NCI-H524 treated with DMSO at 0.1 percent for 48 hours (cell line): ENCODE measurements at places on chromosomes 5 and 9.

DNA sequence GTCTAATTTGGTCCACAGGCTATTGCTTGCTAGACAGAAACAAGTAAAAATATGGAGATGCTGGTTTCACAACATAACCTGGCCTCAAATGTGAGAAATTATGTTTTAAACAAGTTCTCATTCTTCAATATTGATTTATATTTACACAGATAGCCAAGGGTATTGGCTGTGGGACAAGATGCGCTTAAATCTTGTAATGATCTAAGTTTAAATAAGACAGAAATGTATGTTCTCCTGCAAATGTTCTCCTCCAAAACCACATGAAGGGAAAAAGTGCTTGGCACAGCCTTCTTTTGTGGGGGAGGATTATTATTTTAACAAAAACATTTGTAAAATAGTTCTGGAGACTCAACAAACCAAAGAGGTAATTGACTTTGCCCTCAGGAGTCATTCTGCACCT lies 356.0 kb downstream of the DMAC1 start:
- no peak for DNase-seq

DNA sequence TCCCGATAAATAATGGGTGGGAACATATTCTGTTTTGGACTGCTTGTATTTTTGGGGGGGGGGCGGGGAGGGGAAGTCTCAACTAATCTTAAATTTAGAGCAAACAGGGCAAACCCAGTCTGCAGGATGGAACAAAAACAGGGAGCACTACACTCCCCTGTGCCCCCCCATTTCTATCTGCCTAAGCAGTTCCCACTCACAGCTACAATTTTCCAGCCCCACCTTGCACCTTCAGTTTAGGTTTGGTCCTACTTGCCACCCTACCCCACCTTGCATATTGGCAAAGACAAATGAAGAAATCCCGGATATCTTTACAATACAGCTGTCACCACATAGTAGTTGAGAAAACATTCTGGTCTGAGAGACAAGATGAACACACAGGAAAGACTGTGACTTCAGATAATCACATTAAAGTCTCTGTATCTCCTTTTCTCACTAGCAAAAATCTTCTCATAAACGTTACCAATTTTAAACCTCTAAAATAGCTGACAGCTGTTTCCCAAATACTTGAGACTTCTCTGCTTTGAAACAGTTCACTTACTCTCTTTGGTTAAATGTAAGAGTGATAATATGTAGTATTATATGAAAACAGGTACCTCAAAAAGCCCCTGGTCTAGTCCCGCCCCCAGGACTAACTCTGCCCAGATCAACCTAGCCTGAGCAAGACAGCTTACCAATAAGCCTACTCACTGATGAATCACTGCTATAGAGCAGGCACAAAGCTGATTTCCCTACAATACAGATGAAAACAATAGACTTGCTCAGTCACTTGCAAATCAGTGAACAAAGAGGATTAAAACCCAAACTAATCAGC lies 5.2 kb upstream of the RAPGEF6 start:
- no peak for DNase-seq

- no peak for DNase-seq
Measured at GRCh38 chr9:111754800-111755199, 39.9 kb downstream of the SHOC1 start.

GRCh38 chr5:31116466-31117031 lies 76.9 kb upstream of the CDH6 start:
- DNase-seq, result no peak

DNA sequence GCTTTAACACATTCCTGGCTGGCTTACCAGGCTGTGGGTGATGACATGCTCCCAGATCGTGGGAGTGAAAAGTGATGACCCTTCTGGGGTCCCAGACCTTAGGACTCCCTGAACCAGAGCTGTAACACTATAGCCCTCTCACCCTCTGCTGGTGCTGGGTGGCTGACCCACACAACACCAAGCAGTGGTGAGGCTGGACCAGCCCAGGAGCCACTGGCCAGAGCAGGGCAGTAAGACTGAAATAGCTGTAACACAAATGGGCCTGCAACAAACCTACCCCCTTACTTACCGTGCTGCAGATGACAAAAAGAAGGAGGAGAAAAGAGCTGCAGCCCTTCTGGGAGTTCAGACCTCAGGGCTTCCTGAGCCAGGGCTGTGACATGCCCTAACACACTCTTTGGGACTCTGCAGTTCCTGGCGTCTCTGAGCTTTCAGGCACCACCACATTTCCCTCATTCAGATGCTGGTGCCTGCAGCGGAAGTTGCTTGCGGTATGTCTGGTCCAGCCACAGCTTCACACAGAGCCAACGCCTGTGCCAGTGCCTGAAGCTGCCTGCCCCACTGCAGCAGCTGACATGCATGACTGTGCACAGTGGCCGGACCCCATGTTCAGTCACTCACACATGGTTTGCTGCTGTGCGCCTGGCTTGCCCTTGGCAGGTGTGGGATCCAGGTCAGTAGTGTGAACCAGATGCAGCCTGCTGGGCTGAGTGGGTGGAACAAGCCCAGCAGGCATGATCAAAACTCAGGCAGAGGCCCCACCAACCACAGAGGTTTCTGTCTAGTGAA lies 1247.4 kb downstream of the EFNA5 start:
- no peak for DNase-seq

- DNase-seq, result no peak
Measured at GRCh38 chr5:54561651-54562050, 44.1 kb downstream of the SNX18 start.

DNA sequence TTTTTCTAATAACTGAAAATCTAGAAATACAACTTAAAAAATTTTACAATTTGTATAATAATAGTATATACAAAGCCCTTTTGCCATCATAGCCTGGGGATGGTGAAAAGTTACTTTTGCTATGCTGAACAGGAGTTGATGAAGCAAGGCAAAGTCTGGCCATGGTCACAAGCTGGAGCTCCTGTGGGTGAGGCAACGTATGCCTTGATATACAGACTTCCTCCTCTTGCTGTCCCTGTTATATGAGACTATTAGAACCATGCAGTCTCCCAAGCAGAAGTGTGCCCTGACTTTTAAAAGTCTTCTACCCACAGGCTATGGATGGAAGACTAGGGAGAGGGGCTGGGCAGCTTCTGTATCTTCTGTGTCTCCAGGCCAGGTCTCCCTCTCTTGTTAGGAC lies 15.7 kb downstream of the FAM151B start:
- no peak for DNase-seq

DNA sequence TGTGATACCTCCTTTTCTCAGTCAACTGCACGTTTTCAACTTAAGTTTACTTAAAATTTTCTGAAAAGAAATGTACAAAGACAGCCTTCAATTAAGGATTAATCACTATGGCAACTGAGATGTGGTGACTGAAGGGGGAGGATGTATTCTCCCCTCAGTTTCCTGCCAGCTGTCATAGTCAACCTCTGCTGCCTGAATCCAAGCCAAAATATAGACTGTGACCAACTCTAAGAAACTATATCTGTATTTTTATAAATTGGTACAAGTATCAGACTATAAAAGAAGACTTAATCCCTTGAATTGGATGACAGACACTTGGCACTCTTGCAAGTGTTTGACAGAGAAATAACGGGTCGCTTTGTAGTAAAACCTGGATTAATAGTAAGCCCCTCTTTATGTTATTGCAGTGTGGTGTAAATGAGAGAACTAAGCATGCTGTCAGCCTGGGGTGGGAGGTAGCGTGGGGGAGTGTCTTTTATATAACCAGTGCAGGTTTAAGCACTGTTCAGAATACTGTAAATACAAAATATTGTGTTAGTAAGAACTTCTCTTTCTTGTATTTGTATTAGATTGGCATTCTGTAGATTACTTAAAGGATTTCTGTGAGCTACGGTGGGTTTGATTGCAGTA lies 106.4 kb downstream of the ERCC6L2 start:
- DNase-seq, result peak; percentile 93

- no peak for DNase-seq
Measured at GRCh38 chr9:38707885-38708637, 11.9 kb downstream of the FAM240B start.

GRCh38 chr9:35073279-35073612 lies 821 bp upstream of the VCP start:
- DNase-seq, result no peak

- no peak for DNase-seq
Measured at GRCh38 chr5:79793722-79794121, 104.1 kb downstream of the CMYA5 start.

GRCh38 chr5:134477462-134478245 lies 47.8 kb upstream of the JADE2 start:
- no peak for DNase-seq

- no peak for DNase-seq
Measured at GRCh38 chr9:98577446-98577845, 131.3 kb downstream of the GABBR2 start.

- no peak for DNase-seq
Measured at GRCh38 chr9:29866556-29866955, 2293.3 kb upstream of the C9orf72 start.

DNA sequence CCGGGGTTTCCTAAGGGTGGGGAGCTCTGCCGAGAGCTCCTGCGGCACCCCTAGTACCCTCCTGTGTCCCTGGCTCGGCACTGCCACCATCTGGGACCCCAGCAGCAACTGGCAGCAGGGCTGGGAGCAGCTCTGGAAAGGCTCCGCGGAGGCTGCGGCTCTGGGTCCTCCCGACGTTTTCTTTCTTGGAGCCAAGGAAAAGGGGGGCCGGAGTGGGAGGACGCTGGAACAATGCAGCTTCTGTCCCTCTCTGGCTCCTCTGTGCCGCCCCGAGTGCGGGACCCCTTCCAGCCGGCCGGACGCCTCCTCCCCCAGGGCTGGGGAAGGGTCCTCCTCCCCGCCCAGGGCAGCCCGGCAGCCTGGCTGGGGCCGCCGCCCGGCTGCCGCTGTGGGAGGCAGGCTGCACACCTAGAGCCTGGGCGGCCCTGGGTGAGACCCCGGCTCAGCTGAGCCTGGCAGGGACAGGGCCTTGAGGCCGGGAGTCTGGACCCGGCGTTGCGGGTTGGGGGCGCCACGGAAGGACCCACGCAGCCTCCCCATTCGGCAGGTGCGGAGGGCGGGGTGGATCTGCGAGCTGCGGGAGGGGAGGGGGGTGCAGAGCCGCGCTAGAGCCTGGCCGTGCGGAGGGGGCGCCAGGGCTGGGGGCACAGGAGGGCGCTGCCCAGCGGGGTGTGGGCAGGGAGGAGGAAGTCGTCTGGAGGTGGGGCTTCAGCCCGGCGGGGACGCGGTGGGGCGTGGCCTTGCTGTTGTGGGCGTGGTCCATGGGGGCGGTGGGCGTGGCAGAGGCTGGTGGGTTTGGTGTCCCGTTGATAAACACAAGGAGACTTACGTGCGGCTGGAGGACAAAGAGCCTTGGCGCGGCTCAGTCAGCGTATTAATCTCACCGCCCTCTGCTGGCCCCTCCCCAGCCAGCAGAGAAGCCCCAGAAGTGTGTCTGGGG lies 15.1 kb downstream of the GPSM1 start:
- no peak for DNase-seq

- no peak for DNase-seq
Measured at GRCh38 chr5:139942243-139942642, 100.9 kb downstream of the NRG2 start.

DNA sequence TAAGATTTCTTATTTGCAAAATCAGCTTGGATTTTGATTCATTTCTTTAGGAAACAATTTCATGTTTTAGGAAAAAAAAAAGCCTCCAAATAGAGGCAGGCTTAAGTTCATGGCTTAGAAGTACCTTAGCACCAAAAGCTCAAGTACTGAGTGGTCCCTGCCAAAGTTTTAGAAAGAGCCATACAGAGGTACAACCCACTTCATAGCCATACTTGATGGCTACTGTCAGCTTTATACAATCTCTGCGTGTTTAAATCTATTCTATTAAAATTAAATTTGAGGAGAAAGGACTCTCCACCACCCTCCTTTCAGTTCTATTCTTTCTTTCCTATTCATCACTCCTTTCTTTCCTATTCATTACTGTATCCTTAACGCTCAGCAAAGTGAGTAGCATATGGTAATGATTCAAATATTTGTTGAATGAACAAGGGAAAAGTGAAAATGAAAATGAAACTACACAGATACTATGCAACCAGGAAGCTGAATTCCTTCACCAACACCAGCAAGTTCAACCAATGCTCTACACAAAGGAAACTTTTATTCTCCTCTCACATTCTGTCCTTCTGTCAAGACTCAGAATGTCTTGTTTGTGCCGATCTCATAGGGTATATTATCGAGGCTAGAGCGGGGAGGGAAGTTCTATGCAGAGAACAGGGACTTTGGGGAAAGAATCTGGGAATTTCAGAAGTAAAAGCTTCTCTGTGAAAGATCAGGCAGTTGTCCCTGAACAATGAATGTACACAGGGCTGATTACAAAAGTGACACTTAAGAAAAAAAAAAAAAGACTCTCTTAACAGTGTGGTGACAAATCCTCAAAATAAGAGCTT lies 138.6 kb upstream of the SPEF2 start:
- DNase-seq, result no peak

- no peak for DNase-seq
Measured at GRCh38 chr9:17588395-17588794, 9.5 kb downstream of the SH3GL2 start.

DNA sequence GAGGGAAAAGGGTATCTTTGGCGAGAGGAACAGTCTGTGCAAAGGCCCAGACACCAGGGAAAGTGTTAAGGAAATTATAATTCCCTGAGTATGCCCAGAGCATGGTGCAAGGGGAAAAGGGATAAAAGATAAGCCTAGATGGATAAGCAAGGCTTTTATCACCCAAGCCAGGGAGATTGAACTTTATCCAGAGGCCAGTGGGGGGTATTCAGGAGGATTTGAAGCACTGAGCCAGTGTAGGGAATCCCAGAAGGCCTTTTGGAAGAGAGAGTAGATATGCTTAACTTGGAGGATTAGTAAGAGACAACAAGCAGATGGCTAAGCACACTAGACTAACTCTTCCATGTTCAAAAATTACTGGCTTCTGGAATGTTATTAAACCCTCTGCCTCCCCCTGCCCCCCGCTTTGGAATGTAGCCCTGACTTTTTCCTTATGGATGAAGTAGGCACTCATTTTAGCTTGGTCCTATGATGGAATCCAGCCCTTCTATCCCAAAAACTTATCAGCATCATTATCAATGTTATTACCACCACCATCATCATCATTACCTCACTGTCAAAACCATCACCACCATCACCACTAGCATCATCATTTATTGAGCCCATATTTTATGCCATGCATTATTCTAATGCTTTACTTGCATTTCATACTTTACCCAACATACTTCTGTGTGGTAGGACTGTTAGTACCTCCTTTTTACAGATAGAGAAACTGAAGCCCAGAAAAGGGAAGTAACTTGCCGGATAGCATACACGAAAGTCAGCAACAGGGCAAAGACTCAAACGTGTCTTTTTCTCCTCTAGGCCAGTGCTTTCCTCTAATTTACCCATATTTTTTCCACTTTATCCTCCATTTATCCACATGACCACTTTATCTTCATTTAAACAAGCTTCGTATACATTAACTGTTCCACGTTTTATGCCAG lies 237.0 kb downstream of the PAPPA start:
- DNase-seq, result peak; percentile 81

GRCh38 chr9:130662970-130663257 lies 1.5 kb upstream of the PRDM12 start:
- DNase-seq, result no peak
